ENCODE measurements at places on chromosomes 3 and 15.

GRCh38 chr3:40661284-40661683 lies 136.5 kb downstream of the ZNF621 start:
- no peak for DNase-seq

GRCh38 chr15:54840621-54841398 lies 355.9 kb downstream of the RSL24D1 start:
- no peak for DNase-seq

DNA sequence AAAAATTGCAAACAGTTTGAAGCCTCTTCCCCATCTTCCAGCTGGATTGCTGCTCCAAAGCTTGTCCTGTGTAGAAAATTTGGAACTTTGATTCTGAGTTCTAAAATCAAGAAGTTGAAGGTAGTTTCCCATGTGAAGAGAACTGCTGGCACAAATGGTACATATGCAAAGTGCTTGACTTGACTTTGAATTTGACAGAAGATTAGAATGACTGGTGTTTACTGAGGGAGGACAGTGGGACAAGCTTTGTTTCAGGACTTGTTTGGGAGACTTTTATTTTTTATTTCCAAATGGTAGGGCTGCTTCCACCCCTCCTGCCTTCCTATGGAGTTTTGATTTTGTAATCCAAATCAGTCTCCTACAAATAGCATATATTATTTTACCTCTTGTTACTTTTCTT lies 7.4 kb downstream of the ZFAND6 start:
- no peak for DNase-seq

- no peak for DNase-seq
Measured at GRCh38 chr15:80174017-80174746, 21.4 kb downstream of the FAH start.

DNA sequence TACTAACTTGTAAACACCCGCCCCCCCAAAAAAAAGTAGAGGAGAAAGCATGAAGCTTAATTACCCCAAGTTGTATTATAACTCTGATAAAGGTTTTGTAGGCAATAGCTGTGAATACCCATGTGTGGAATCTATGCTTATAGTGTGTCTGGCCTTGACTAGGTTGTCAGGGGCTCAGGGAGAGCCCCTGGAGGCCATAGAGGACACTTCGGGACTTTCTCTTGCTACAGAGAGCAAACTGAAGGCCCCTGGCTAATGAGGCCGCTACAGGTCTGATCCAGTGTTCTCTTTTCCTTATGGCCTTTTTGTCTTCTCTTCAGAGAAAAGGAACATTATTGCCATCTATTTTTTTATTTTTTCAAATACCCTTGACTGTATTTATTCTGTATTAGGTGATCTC lies 19.1 kb upstream of the SCAANT1 start:
- no peak for DNase-seq

DNA sequence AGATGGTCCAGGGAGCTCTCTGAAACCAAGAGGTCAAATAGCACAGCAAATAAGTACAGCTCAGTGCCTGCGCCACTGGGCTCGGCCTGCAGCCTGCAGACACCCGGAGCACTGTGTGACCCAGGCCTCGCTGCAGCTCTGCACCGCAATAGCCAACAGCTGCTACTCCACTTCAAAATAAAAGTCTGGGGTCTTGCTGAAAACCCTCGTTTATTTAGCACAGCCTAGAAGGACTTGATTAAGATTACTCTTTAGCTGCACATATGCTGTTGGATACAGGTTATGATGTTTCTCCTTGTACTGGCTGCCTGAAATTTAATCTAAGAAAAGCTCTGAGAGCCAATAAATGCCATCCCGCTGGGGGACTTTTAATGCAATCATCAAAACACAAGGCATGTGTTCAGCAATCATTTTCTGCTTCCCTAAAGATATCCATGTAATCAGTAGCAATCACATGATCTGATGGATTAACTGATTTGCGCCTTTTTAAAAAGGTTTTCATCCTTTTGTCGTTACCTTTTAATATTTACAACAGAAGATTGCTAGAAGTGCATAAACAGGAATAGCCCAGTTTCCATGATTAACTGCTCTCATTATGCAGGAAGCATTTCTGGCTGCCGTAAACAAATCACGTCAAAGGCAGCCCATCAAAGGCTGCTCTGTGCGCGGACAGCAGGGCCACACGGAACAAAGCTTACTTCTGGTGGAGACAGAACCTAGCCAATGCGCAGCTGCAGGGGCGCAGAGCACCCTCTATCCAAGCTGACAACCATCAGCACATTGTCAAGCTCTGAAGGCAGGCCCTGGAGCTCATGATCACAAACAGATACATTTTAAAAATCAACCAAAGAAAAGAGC lies 58.8 kb downstream of the CLASP2 start:
- no peak for DNase-seq

DNA sequence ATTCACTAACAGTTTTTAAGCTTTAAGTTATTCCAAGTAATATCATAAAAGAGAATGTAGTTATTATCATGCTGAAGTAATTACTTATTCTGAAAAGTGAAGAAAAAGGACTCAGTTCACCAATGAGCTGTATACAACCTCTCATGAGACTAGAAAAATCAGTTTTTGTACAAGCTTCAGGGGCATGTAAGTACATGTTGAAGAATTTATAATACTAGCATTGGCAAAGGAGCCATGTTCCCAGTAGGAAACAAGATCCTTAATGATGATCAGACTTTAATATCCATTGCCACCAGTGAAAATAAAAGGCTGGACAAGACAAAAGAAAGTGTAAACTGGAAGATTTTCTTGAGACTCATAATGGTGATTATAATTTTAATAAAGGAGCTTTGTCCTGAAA lies 532.8 kb downstream of the PLOD2 start:
- DNase-seq: no peak

- DNase-seq: peak; percentile 36
Measured at GRCh38 chr3:33441225-33441976, 1.2 kb upstream of the UBP1 start.

DNA sequence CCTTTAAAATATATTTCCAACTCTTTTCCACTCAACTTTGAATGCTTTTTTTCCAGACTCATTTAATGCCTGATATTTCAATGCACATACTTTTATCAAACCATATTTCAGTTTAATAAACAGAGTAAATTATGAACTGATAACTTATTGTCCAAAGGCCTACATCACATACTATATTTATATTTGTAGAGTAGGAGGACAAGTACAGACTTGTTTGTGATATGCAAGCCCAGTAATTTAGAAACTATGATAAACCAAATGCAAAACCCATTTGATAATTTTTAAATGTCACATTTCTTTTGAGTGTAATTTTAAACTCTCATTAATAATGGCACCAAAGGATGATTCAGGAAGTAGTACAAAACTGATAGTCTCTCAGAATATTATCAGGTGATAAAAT lies 3.3 kb downstream of the RFX7 start:
- no peak for DNase-seq

DNA sequence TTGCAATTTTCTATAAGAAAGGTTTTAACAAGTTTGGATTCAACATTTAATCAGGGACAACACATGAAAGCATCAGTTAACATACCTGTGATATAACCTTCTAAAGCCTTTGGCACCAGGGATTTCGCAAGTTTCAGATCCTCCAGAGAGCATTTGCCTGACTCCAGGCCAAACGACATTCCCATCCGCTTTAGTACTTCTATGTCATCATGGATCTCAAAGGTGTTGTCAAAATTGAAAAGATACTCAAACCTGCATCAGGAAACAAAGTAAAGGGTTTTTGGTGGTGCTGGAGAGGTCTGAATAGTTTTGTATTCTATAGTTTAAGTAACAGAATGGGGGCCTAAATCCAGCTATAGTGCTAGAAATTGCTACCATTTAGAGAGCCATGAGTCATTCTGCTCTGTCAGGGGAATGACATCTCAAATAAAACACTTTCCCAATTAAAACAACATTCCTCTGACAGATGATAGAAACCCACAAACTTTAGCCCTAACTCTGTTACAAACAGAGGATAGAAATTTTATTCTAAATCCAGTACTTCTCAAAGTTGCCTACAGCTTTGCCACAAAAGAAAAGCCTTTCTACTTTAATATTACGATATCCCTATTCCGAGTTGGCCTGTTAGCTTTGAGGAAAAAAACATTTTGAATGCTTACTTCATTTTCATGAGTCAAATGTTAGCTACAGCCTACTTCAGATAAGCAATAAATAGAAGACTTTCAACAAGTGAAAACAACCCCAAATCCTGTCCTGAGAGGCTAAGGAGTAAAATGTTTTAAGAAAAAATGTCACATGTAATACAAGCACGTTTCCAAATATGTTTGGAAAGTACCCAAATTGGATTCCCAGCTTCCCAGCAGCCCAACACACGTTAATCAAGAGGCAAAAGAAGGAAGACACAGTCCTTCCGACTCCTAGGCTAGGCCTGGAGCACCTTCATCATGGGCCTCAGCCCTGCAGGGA lies 83.4 kb downstream of the ATP1B3 start:
- no peak for DNase-seq

DNA sequence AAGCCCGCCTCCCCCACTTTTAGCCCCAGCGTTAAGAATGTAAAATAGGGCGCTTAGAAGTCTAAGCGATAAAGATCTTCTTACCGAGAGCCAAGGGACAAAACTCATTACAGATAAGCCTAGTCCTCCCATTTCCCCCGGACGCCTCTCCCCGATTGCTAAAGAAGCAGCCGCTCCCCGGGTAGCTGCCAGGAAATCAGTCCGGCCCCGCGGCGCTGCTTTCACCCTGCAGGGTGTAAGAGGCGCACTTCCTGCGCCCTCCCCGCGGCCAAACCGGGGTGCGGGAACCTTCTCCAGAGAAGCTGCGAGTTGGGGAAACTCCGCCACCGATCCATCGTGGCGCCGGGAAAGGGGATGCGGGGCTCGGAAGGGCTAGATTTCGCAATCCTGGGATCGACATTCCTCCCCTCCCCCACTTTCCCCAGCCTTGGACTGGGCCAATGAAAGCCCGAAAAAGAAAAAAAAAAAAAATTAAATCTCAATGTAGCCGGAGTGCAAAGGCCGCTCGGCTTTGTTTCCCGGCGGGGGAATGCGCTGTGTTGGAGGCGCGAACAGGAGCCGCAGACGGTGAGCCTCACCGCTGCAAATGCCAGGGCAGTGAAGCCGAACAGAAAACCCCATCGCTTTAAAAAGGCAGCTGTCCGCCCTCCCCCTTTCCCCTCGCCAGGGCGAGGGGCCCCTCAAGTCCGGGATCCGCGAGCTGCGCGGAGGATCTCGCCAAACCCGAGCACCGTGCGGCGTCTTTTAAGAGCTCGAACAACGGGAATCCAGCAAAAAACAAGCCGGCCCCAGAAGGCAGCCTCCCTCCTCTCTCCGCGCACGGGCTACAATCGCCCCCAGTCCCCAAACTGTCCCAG lies 626 bp upstream of the PTPRG start:
- DNase-seq: no peak

- no peak for DNase-seq
Measured at GRCh38 chr3:109924196-109924595, 586.9 kb upstream of the DPPA4 start.

DNA sequence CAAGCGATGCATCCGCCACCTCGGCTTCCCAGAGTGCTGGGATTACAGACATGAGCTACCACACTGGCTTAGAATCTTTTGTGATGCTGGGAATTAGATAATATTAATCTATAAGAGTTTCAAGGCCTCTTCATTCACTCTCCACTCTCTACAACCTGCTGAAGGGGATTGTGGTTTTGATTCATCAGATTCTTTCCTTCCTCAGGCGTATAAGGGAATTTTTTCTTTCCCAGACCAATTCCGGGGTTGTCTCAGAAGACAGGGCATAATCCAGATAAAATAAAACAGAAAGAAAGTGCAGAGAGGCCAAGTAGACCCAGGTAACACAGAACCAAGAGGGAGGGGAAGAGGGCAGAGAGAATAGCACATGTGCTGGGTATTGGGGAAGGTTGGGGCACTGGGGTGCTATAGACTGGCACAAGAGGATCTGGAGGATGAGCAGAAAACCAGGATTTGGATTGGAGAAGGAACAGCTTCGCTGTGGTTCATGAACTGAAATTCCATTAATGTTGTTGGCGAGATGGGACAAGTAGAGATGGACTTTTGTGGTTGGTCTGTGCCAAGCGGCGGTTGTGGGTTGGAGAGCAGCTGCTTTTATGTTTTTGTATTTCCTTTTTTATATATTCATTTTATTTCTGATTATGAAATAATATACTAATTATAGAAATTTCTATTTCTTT lies 12.8 kb downstream of the ARL6IP5 start:
- DNase-seq: no peak

GRCh38 chr15:65914981-65915925 lies 46.0 kb downstream of the RAB11A start:
- DNase-seq: no peak

DNA sequence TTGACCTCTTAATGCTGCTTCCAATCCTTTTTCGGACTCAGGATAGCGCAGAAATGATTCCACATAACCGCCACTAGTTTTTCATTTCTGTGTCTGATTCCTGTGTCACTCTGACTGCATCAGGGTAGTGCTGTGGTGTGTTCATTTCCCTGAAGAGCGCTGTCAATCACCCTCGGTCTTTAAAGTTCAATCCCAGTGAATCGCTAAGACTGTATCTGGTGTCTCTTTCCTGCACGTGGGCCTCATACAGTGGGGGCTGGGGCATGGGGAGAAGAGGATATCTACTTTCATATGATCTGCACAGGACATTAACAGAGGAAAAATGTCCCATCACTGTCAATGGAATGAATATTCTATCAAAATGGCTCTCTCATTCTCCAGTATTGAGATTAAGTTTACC lies 32.9 kb upstream of the BNIP2 start:
- no peak for DNase-seq

- no peak for DNase-seq
Measured at GRCh38 chr3:37800022-37800551, 61.6 kb upstream of the CTDSPL start.

GRCh38 chr3:101898752-101899169 lies 49.4 kb downstream of the NFKBIZ start:
- DNase-seq: no peak

GRCh38 chr3:113272385-113272779 lies 61.0 kb downstream of the BOC start:
- no peak for DNase-seq

- DNase-seq: no peak
Measured at GRCh38 chr3:143445118-143445517, 325.5 kb downstream of the CHST2 start.

- no peak for DNase-seq
Measured at GRCh38 chr3:157087373-157087772, 72.6 kb downstream of the CCNL1 start.

GRCh38 chr3:117756563-117756962 lies 1047.0 kb downstream of the TUSC7 start:
- no peak for DNase-seq

DNA sequence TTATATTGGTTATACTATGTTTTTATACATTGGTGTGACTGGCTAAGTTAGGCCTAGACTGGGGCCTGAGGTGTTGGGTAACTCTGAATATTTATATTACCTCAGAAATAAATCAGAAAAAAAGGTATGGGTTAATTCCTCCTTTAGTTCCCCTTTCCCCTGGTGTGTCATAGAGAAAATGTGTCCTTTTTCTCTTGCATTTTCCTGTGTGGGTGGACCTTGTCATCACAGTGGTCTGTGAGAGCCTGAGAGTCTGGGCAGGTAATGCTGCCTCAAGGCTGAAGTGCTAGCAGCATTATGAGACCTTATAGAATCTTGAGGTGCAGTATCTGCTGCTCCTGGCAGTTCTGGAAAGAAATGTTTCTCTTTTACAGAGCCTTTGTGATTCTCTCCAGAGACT lies 69.7 kb downstream of the PCOLCE2 start:
- no peak for DNase-seq

- DNase-seq: no peak
Measured at GRCh38 chr3:45994419-45995235, 997 bp downstream of the FYCO1 start.

- DNase-seq: no peak
Measured at GRCh38 chr15:29863438-29863837, 41.2 kb upstream of the TJP1 start.

GRCh38 chr3:52062505-52062904 lies 6.1 kb upstream of the DUSP7 start:
- no peak for DNase-seq

Measured in T follicular helper cell (primary cell).